ENCODE measurements at places on chromosomes 13 and 19. TPM values are rescaled to one million over a fixed set of nuclear protein-coding genes. Genes with fewer than 3 reads are reported as not detected.

SHD gene
- total RNA-seq, result not detected

EDNRB gene
- total RNA-seq, result 0.29 TPM

IGFL3 gene
- total RNA-seq, result not detected

FGF22 gene
- not detected for total RNA-seq

HAUS8 gene
- 1.8 TPM for total RNA-seq

OLFM2 gene
- total RNA-seq, result 0.72 TPM

ZNF560 gene
- total RNA-seq, result 0.29 TPM

RSPH6A gene
- under 0.01 TPM for total RNA-seq

ELANE gene
- 0.36 TPM for total RNA-seq

NCR1 gene
- 0.36 TPM for total RNA-seq

PSG1 gene
- total RNA-seq, result 0.36 TPM

IRGC gene
- total RNA-seq, result not detected

DPF1 gene
- total RNA-seq, result 0.72 TPM

WDR87 gene
- total RNA-seq, result not detected

KIR2DL1 gene
- not detected for total RNA-seq

RUBCNL gene
- 6.5 TPM for total RNA-seq

TYROBP gene
- not detected for total RNA-seq

PRSS57 gene
- not detected for total RNA-seq

FBXO17 gene
- total RNA-seq, result 42.7 TPM

TMEM59L gene
- 0.36 TPM for total RNA-seq

ASPDH gene
- total RNA-seq, result not detected

CD79A gene
- 0.36 TPM for total RNA-seq

ZNF320 gene
- total RNA-seq, result 11.2 TPM

SCGB2B2 gene
- 0.36 TPM for total RNA-seq

RNF17 gene
- not detected for total RNA-seq

PCDH9 gene
- 2.9 TPM for total RNA-seq

CEACAM6 gene
- total RNA-seq, result not detected

CFD gene
- 8.3 TPM for total RNA-seq

C1QTNF9B gene
- total RNA-seq, result not detected

TUBB4A gene
- not detected for total RNA-seq

NLRP4 gene
- total RNA-seq, result not detected

All from osteoblast (primary cell).